ENCODE measurements at places on chromosomes 1 and 21. TPM values are rescaled to one million over a fixed set of nuclear protein-coding genes. Genes with fewer than 3 reads are reported as not detected.

Gene ICOSLG
- 1.2 TPM for total RNA-seq

Gene IFI44
- 4.5 TPM for total RNA-seq

DNA sequence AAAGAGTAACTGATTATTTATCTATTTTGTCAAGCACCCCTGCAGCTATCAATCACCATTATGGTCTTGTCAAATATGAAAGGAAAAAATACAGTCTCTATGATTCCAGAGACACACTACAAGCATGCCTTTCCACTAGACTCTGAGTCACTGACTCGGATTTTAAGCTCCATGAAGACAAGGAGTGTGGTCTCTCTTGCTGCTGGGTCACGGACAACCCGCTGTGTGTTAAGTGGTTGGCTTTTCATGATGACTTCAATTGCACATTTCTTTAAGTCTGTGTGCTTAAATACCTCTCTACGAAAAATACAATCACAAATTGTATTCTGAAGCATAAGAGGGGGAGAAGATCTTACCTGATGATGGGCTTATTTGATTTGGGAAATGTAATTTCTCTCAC lies 14.0 kb upstream of the GNG4 start:
- no peak for DNase-seq

DNA sequence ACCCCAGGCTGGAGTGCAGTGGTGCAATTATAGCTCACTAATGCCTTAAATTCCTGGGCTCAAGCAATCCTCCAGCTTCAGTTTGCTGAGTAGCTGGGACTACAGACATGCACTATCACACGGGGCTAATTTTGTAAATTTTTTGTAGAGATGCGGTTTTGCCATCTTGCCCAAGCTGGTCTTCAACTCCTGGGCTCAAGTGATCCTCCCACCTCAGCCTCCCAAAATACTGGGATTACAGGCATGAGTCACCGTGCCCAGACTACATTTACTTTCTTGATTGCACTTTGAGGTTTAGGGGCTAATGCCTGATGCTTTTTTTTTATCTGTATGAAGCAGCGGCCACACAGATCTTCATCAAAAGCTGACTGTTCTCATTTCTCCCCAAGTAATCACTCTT lies 124.6 kb downstream of the KIF26B start:
- no peak for DNase-seq

All from heart left ventricle (tissue), 16 donors.